ENCODE measurements at places on chromosomes 3 and 15.

GRCh38 chr3:112856537-112856936 is 9.9 kb upstream of the CD200R1L start:
- no peak for DNase-seq

GRCh38 chr3:12908859-12909258 is 67.5 kb upstream of the RPL32 start:
- no peak for DNase-seq

- no peak for DNase-seq
Observed at GRCh38 chr3:29754346-29754745, 473.5 kb downstream of the RBMS3 start.

DNA sequence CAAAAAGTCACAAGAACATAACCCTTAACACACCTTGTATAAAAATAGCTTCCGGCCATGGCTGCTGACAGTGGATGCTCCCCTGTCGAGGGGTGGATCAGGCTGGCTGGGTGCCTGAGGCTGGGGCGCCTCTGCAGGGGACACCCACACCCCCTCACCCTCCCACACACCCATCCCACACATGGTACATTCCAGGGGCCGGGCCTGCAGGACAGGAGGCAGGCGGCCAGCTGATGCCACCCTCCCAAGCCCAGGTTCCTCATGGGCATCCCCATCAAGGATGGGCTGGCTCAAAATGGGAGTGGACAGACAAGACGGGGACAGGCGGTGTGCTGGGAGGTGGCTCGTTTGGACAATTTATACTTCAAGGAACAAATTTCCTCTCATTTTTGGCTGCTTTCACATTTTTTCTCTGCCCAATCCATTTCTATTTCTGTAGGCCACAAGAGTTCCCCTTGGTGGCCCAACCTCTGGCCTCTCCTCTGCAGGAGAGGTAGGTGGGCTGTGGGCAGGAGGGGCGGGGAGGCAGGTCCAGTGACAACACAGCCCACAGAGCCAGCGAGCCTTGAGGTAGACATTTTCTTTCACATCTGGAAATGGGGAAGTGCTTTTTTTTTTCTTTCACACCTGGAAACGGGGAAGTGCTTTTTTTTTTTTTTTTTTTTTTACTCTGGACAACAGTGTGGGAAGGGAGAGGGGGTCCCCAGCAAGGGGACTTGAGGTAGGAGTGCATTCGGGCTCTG is 23.3 kb downstream of the RNU5B-1 start:
- no peak for DNase-seq

DNA sequence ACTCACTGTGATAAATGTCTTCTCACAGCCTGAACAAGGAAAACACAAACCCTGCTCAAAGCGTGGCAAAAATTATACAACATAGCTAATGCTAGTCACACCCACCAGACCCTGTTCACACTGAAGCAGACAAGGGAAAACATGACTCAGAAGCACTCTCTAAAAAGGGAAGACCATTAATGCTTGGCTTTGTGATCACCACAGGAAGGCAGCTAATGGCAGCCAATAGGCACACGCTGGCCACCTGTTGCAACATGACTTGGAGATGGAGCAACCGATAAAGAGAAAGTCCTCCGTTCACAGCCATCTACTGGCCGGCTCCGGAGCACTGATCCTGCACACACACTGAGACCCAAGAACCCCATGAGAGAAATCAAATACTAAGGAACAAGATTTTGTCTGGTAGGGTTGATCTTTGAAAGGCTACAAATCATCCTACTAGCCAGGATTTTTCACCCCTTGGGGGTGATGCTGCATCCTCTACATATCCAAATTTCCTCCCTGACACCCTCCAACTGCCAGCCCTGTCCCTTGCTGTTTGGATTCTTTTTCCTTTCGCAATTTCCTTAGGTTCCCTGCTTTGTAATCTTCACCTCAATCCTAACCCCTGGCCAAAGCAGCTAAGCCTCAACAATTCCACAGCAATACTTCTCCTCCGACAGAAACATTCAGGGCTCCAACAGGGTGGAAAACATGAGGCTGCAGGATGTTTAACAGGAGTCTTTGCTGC is 3.2 kb downstream of the ZXDC start:
- no peak for DNase-seq

- no peak for DNase-seq
Observed at GRCh38 chr3:27553886-27554540, 69.8 kb upstream of the SLC4A7 start.

DNA sequence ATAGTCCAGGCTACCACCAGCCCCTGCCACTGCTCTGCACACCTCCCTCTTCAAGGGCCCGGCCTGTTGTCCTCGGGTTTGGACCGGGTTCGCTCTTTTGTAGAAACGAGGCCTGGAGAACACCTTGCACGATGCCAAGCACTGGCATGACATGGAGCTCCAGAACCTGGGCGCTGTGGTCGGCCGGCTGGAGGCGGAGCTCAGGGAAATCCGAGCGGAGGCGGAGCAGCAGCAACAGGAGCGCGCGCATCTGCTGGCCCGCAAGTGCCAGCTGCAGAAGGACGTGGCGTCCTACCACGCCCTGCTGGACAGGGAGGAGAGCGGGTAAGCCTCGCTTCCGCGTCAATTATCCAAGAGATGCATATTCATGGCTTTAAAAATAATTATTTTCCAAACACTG is 72.4 kb downstream of the BFSP2 start:
- DNase-seq: no peak

DNA sequence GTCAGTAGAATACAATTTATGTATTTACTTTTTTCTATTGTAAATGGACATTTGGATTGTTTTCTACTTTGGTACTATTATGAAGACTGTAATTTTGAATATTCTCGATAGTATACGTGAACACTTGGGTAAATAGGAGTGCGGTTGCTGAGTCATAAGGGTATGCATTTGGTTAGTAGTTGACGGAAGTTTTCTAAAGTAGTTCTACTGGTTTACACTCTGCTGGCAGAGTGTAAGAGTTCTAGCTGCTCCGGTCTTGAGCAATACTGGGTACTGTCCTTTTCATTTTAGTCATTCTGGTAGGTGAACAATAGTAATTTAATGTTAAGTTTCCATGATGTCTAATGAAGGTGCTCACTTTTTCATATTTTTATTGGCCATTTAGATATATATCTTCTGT is 70.0 kb downstream of the MEF2A start:
- no peak for DNase-seq

Measured in stimulated activated CD8-positive, alpha-beta memory T cell treated with anti-CD3 and anti-CD28 coated beads, Interleukin-4, amount 100 ng/mL, for 4 hours (primary cell).